ENCODE measurements at places on chromosomes 4 and X.

- DNase-seq: no peak
Measured at GRCh38 chrX:23840674-23841073, 57.7 kb downstream of the SAT1 start.

DNA sequence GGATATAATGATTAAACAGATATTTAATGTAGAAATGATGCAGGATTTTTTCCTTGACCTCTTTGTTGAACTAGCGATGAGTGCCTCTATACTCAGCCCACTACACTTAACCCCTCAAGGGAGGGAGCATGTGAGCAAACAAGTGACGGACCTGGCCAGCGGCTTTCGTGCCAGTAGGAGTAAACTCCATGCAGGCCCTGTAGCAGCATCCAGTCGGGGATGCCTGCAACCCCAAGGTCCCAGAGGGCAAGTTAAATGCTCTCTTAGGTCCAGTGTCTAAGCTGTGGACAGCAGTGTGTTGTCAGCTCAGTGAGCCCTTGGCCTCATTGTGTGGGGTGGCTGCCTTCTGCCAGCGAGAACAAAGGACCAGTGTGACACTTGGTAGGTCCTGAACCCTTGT is 708.7 kb downstream of the TECRL start:
- no peak for DNase-seq

DNA sequence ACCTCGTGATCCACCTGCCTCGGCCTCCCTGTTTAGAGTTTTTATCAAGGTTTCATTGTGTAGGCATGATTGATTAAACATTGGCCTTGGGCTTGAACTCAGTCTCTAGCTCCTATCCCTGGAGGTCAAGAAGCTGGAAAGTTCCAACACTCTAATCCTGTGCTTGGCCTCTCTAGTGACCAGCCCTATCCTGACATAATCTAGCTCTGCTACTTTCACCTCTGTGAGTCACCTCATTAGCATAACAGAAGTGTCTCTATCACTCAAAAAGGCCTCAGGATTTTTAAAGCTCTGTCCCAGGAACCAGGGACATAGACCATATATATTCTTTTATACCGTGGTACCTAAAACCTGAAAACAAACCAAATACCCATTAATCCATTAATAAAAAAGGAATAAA is 377.5 kb downstream of the CENPC start:
- DNase-seq: no peak

GRCh38 chrX:43985511-43985910 is 12.3 kb upstream of the NDP start:
- DNase-seq: no peak

GRCh38 chr4:169998981-169999380 is 27.2 kb downstream of the MFAP3L start:
- no peak for DNase-seq

GRCh38 chr4:143384381-143384994 is 47.8 kb downstream of the GAB1 start:
- DNase-seq: no peak

GRCh38 chr4:56990109-56990905 is 11.6 kb downstream of the POLR2B start:
- DNase-seq: no peak

All from RPMI8226 (cell line).